Renal pelvis (tissue), 12 donors: ENCODE measurements at places on chromosomes 11 and 22. TPM values are rescaled to one million over a fixed set of nuclear protein-coding genes. Genes with fewer than 3 reads are reported as not detected.
A peak's percentile ranks its signal among the peaks of the same experiment; 100 is the strongest.

DNA sequence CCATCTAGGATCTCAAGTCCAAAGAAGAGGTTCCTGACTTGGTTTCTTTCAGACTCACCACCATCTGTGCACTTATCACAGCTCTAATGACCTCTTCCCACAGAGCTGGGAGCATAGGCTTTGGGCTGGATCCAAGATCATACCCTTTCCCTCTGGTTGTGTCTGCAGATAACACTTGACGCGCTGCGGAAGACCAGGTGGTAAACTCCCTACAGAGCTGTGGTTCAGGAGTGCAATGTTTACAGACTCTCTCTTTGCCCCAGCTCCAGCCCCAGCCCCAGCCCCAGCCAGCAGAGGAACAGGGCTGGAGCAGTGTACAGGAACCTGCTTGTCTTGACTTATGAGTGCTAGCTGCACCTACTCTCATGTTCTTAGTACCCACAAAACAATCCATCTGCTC is 274.4 kb upstream of the SYN3 start:
- no peak for DNase-seq

- no peak for DNase-seq
Measured at GRCh38 chr11:78952175-78952574, 377.5 kb upstream of the NARS2 start.

GRCh38 chr22:24325105-24325757 is 54.6 kb downstream of the SPECC1L start:
- DNase-seq = peak; percentile 81

GRCh38 chr11:30018495-30018894 is 1.7 kb upstream of the KCNA4 start:
- DNase-seq = no peak

- DNase-seq = no peak
Measured at GRCh38 chr11:108341654-108342053, 118.8 kb downstream of the ATM start.

DNA sequence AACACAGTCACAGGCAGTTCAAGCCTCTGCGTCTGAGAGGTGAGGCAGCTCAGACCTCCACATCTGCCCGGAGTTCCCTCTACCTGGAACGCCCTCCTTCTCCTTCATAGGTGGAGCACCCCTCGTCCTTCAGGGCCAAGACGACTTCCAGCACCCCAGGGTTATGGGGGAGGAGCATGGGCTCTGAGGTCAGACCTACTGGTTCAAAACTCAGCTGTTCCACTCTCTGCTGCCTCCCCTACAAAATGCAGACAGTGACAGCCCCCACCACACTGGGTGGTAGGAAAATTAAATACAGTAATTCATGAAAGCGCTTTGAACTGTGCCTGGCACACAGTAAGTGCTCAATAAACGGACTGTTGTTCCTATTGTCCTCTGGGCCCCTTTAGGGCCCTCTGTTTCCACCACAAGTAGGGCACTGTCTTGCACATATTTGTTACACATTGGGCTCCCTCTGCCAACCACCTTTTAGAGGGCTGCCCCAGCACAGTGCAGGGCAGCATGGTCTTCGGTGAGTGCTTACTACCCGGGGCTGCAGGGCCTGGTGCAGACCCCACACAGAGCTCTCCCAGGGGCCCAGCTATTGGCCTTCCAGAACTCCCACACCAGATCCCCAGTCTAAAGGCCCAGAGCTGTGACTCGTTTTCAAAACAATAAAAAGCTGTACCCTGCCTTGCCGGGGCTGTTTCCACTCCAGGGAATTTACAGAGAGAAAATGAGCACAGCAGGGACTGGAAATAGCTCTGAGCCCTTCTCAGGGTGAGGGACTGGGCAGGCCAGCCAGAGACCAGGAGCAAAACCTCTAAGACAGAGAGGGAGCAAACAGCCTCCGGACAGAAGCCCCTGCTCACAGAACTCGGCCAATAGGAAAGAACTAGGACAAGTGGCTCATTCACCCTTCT is 2.5 kb downstream of the TMEM184B start:
- DNase-seq = no peak

DNA sequence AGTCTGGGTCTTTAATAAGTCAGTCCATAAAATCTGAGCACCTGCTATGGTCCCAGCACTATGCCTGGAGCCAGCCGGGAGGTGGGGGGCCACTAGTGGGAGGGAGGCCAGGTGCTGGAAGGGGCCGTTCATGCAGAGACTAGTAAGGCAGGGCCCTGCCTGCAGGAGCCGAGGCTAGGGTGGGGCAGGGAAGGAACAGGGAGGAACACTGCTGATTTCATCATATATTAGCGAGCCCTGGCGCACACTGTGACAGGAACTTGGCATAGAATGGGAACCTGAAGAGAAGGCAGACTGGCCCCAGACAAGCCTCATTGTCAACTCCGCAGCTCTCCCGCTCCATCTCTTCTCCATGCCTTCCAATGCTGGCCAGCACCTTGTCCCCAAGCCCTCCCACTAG is 7.1 kb downstream of the VSIG10L2 start:
- DNase-seq = no peak

DNA sequence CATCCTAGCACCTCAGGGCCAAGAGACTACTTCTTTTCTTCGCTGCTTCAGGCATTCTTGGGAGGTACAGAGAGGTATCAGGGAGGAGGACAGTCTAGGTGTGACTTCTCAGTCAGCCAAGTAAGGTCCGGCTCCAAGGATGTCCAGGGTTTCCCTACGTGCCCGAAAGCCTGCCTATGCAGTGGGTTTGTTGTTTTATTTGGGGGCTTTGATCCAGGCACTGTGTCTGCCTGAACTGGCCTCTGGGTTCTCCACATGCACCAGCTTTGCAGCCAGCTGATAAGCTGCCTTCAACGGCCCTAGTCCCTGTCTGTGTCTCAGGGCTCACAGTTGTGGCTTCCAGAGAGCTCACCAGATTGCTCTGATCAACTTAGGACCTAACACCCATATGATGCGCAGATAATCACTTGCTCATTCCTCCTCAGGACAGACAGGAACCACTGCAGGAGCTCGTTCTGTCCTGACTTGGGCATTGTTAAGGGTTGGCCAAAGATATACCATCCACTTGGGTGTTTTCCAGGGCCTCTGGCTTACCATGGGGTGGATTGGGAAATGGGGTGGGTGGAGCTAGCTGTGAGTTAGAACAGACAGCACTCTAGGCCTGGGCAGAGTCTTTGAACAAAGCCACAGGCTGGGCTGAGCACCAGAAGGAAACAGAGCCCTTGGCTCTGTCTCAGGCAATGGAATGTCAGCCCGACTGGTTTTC is 45.5 kb upstream of the CRYBB3 start:
- DNase-seq = no peak

GRCh38 chr11:126477535-126478305 is 122.2 kb downstream of the ST3GAL4 start:
- no peak for DNase-seq

GRCh38 chr22:41831828-41832552 is 915 bp upstream of the SREBF2 start:
- no peak for DNase-seq

DNA sequence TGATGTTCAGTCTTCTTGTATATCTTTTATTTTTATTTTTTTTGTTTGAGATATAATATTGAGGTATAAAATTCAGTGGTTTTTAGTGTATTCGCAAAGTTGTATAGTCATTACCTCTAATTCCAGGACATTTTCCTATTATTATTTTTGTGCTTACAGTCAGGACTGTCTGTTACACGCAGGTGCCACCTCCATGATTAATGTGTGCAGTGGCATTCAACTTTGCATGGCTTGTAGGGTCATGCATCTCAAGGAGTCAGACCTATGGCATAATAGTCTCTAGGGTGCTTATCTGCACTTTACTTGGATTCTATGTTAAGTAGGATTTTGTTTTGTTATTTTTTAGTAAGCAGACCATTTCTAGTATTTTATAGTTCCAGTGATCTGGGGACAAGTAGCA is 1.0 kb downstream of the CTR9 start:
- DNase-seq = no peak

- no peak for DNase-seq
Measured at GRCh38 chr22:39652990-39653786, 82.6 kb downstream of the CACNA1I start.

Gene SLC37A2
- polyA plus RNA-seq = 2.0 TPM

Gene SC5D
- 51.1 TPM for polyA plus RNA-seq

Gene KCNQ1
- polyA plus RNA-seq = 13.4 TPM

Gene SPON1
- 71.8 TPM for polyA plus RNA-seq

Gene OOSP2
- not detected for polyA plus RNA-seq
